GM23338 (cell line): ENCODE measurements at places on chromosomes 5 and 9. TPM values are rescaled to one million over a fixed set of nuclear protein-coding genes. Genes with fewer than 3 reads are reported as not detected.

- no peak for DNase-seq
Observed at GRCh38 chr9:89984214-89984613, 379.4 kb downstream of the GADD45G start.

DNA sequence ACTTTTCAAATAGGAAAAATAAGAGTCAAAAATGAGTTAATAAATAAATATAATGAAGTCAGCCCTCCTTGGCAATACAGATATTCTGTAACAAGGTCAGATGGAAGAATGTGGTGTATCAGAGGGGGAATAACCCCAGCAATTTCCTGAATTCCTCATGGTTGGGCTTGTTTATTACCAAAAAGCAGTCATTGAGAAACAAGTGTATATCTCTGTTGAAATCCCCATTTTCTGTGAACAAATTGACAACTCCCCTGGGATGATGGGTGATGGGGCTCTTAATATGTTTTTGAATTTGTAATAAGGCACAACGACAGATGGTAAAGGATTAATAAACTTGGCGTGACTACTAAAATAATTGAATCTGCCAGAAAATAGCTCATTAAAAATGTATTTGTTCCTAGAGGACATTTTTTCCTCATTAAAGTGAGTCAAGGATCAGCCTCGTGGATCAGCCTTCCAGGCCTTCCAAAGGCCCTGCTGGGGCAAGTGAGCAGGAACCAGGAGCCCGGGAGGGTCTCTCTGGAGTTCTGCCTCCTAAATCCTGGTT is 34.2 kb downstream of the THBS4 start:
- DNase-seq: no peak

DNA sequence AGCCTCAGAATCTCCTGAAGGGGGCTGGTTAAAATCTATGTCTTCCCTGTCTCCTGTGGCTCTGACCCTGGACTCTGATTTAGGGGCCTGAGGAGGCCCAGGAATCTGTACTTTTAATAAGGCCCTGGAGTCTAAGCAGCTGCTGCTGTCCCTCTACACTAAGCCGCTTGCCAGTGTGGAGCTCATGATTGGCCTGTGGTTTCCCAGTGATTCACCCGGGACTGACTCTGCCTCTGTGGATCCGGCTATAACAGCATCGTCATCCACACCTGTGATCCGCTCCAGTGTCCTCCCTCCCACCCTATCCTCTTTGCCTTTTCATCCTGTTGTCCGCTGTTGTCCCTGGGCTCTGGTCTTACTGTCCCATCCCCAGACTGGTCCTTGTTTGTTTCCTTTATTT is 3.7 kb downstream of the SLC31A2 start:
- no peak for DNase-seq

DNA sequence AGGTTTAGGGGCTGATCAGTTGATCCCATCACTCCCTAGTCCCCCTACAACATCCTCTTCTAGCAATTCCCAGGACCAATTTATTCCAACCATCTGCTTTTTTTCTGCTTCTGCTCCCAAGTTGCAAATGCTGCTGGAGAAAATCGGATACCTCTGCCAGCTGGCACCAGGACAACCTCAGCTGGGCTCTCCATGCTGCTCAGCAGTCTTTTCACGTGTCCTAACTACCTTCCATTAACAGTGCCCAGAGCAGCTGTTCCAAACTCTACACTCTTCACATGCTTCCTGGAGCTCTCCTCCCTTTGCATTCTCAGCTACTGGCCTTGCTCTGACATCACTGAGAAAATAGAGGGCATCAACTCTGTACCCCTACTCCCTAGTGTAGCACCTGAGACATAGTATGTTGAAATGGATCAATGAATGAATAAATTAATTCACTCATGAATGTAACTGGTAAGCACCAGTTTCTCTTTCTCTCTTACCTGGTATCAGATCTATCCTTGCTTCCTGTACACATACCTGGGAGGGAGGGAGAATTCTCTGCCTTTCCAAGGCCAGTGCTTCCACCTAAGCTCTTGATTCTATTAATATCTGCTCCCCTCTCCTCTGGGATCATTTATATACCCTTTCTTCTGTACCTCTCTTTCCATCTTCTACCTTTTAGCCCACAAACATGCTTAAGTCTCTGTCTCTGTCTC is 191.0 kb downstream of the RAB3C start:
- no peak for DNase-seq

- no peak for DNase-seq
Observed at GRCh38 chr5:66881480-66882161, 285.4 kb downstream of the MAST4 start.

Gene FCN1
- not detected in 2 replicates for total RNA-seq

DNA sequence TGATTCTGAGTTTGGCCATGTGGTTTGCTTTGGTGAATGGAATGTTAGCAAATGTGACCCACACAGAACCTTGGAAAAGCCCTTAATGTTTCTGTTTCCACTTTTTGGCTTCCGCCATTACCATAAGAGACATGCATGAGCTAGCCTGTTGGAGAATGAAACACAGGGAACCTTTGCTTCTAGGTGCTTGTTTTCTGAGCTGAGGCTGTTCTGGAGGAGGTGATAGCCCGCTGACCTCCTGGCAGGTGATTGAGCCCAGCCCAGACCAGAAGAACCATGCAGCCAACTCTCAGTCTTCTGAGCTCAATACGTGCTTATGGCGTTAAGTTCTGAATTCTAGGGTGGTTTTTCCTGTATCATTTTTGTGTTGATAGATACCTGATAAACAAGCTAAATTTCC is 148.6 kb upstream of the KLF9 start:
- no peak for DNase-seq

GRCh38 chr9:89839952-89840351 is 235.1 kb downstream of the GADD45G start:
- no peak for DNase-seq

DNA sequence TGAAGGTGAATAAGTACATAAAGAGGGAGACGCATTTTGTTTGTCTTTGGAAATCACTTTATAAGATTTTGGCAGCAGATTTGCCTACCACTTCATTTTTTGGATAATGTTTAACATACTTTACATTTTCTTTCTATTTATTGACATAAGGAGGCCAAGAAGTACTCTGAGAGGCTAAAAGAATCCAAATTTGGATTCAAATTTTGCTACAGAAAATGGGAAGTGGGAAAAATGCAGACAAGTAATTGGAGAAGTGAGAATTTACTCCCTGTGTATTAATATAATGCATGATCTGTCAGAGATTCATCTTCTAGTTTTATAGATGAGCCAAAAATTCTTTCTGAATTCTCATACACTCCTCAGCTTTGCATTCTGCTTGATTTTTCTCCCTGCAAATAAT is 411.2 kb upstream of the CTNND2 start:
- DNase-seq: no peak

- DNase-seq: no peak
Observed at GRCh38 chr5:174755106-174755505, 30.7 kb downstream of the MSX2 start.

DNA sequence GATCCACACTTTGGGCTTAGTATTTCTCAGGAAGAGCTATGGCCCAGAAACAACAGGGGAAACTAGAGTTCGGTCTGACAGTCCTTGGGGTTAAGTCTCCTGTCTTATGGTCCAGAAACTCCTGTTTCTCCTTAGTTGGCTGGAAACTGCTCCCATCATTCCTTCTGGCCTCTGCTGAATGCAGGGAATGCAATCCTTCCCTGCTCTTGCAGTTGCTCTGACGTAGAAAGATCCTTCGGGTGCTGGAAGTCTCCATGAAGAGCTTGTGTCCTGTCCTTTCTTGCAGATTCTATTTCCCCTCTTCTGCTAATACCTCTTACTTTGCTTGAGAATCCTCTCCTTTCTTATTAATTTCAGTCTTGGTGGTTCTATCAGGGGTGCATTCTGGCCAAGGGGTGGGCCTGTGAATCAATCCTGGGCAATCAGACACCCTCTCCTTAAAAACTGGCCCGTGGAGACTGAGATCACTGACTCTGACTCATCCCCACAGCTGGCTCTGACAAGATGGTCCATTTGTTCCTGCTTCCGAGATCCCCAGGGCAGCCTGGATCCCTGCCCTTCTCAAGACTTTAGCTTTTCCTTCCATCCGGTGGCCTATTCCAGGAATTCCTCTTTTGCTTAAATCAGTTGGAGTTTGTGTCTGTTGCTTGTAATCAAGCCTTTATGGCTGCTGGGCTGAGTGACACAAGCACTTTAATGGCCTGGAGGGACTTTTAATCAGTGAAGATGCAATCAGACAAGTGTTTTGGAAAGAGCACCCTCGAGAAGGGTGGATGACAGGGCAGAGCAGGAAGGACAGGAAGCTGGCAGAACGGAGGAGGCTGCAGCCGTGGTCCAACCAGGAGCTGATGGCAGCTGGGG is 23.7 kb downstream of the PTGS1 start:
- no peak for DNase-seq

- DNase-seq: no peak
Observed at GRCh38 chr9:131270171-131271015, 5.9 kb downstream of the FAM78A start.

- peak; percentile 10 for DNase-seq
Observed at GRCh38 chr5:13566871-13567339, 377.6 kb downstream of the DNAH5 start.

DNA sequence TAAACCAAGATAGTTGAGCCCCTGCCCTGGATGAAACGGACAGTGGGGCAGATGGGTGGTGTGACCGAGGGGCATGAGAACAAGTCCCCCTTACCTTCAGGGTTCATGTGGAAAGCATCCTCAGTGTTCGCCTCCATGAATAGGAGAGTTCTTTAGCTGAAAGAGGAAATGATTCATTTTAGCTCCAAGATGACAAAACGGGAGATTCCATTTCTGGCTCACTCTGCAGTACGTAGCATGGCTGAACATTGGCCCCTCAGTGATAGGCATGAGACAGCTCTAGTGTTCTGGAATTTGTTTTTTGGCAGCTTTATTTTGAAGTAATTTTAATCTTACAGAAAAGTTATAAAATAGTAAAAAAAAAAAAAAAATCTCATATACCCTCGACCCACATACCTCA is 70.2 kb upstream of the AGXT2 start:
- no peak for DNase-seq

Gene C5orf58
- total RNA-seq: 1.0 TPM in 1 of 2 replicates, not detected in the other

Gene SLC25A2
- total RNA-seq: not detected in 2 replicates

DNA sequence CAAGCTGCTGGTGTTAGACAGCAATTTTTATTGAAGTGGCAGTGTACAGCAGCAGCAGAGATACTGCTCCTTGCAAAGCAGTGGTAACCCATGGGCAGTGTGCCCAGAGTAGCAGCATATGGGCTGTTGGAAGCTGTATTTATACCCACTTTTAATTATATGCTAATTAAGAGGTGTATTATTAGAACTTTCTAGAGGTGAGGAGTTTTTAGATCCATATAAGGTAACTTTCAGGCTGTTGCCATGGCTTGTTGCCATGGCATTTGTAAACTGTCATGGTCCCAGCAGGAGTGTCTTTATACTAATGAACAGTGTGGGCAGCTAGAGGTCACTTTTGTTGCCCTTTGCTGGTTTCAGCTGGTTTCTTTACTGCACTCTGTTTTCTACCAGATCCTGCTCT is 3.7 kb upstream of the PJA2 start:
- DNase-seq: peak; percentile 37

DNA sequence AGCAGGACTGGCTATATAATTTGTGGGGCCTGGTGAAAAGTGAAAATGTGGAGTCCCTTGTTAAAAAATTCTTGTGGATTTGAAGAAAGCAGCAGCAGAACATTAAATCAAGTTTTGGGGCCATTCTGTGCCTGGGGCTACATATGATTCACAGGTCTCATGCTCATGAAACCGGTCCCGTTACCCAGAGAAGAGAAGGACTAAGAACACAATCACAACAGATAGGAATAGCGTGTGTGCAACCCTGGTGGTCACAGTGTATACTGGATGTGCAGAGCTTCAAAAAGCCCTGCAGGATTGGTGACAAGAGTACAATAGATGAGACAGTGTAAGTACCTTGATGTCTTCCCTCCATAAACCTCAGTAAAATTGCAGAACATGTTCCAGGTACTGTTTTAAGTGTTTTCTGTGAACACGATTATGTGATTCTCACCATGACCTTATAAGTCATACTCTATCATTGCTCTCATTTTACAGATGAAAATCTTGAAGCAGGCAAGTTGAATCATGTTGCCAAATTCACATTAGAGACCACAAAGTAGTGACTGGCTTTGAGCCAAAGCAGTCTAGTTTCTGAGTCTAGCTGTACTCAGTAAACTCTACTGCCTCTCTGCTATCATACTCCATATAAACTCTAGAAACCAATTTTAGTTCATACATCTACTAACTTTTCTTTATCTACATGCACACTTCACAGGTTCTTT is 636.5 kb downstream of the TAF11L14 start:
- no peak for DNase-seq

GRCh38 chr5:76439929-76440328 is 36.8 kb downstream of the IQGAP2 start:
- DNase-seq: no peak

DNA sequence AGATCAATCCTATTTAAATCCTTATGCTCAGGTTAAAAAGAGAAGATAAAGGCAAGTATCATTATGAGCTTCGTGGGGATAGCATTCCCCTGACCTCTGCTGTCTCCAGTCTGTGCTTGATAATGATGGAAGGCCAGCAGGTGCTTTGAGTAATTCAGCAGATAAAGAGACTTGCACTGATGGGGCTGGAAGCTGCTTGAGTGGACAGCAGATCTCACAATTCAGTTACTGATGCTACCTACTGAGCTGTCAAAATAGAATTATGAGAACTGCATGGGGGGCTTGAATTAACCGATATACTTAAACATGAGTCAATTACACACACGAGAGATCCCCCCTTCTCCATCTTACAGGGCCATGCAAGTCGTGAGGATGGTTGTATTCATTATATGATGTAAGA is 107.7 kb upstream of the GPR151 start:
- DNase-seq: no peak

DNA sequence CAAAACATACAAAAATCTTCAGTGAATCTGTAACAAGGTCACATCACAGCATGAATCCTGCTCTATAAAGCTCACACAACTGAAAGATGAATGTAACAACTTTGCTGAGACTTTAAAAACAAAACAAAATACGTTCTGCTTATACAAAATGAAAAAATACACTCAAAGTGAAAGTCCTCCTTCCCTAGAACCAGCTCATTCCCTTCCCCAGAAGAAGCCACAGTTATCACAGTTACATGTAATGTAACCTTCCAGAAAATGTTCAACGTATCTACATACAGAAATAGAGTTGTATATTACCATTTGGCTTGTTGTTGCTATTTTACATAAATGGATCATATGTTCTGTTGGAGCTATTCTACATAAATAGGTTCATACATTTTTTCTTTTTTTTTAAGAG is 2.6 kb downstream of the AUH start:
- no peak for DNase-seq

DNA sequence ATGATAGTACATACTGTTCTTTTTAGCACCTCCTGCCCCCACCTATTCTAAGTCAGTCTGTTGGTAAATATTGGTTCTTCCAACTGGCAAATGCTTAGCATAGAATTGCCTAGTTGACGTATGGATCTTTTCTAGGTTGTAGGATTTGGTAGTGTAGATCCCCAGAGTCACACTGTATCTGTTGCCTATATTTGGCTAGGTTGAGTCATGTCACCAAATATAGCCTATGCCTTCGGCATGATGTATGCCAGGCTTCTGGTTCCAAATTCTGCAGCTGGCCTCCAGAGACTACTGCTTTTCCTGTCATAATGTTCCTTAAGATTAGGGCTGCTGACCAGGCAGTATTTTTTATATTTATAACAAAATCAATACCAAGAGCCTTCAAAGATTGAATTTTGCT is 38.2 kb downstream of the CPEB4 start:
- DNase-seq: no peak

Gene MLANA
- not detected in 2 replicates for total RNA-seq

Gene SHLD3
- 4.2 and 5.1 TPM in 2 replicates for total RNA-seq
